ENCODE measurements at places on chromosomes 5 and 9.

- no peak for DNase-seq
Measured at GRCh38 chr5:81754621-81755020, 3.7 kb upstream of the SSBP2 start.

- DNase-seq: no peak
Measured at GRCh38 chr5:106454651-106455415, 1215.9 kb downstream of the EFNA5 start.

- DNase-seq: no peak
Measured at GRCh38 chr5:144464306-144464705, 293.6 kb downstream of the KCTD16 start.

DNA sequence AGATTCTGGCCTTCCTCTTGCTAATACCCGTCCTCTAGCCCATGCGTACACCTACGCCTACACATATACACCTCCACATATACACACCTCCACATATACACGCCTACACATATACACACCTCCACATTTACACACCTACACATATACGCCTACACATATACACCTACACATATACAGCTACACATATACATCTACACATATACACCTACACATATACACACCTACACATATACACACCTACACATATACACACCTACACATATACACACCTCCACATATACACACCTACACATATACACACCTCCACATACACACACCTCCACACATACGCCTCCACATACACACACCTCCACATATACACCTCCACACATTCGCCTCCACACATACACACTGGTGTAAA, 27.2 kb downstream of the AK3 start:
- DNase-seq: no peak

GRCh38 chr9:112726428-112726827, 8.5 kb upstream of the INIP start:
- no peak for DNase-seq

DNA sequence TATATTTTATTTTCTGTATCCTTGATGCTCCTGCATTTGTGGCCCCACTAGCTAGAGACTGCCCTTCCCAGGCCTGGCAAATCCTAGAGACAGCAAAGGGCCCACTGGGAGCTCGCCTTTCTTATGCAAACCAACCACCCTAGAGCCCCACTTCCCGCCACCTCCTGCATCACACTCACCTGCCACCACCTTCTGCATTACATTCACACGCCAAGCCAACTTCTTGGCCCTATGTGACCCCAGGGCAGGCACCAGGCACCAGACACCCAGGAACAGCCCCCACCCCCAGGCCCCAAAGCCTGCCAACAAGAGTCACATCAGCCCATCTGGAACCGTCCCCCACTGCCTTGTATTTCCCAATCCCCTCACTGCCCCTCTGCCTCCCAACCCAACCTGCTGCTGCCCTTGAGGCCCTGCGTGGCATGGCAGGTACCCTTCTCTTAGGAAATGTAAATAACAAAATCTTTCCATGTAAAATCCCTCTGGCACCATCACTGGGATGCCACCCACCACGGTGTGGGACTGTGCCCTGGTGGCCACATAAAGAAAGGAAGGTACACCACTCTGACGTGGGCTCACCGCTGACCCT, 22.0 kb downstream of the ROR2 start:
- DNase-seq: no peak

DNA sequence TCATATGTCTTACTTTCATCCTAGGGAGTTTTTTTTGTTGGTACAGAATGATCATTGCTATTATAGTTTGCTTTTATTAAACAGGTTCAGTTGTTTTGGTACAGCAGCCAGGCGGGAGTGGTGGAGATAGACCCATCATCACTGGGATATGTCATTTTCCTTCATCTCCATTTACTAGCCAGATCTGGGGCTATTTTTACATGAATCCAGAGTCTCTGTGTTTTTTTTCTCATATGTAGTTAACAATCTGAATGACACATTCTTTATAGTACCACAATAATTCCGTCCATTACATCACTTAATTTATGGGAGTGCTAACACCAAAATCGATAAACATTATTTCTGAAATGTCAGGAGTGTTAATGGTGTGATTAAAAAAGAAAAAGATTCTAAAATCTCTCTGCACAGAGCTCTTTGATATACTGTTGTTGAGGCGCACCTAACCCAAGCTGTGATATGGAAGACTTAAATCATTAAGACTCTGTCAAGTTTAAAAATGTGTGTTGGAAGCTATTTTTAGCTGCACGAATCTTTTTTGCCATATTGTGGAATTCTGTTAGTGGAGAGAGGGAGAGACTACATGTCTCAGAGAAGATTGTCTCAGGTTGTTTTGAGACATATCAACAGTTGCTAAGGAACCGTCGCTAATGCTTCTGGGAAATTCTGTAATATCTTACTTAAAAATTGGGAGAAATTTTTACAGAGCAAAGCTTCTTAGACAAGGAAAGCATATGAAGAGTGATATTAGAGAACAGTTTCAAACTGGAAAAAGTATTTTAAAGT, 59.6 kb downstream of the RPS23 start:
- no peak for DNase-seq

DNA sequence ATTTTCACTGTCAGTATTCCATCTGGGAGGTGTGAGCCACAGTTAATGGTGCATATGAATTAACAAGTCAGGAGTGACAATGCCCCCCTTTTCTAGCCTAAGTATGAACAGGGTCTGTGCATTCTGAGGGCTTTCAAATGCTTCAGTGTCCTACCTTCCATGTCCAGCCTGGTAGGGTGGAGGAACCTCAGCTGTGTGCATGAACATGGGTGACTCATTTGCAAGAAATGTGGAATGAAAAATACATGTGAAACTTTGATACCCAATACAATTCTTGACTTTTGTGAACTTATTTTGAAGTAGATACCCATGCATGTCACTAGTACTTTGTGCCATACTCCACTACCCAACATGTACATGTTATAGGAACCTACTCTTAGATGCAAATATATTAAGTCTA, 375.8 kb downstream of the SEMA5A start:
- no peak for DNase-seq

DNA sequence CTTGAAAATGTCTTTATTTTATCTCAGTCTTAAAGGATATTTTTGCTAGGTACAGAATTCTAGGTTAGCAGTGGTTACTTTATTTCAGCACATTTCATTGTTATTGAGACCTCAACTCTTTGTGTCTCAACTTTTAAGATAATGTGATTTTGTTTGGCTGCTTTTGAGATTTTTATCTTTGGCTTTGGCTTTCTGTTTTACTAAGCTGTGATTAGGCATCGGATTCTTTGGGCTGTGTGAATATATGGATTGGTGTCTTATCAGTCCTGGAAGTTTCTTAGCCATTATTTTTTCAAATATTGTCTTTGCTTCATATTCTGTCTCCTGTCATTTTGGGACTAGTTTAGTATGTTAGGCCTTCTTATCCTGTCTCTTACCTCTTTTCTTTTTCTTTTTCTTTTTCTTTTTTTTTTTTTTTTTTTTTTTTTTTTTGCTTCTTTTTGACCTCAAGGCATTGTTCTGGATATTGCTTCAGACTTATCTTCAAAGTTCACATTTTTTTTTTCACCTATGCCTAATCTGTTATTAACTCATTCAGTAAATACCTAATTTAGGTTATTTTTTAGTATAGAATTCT, 20.1 kb upstream of the APC start:
- no peak for DNase-seq

- DNase-seq: no peak
Measured at GRCh38 chr9:104779946-104780535, 16.1 kb downstream of the NIPSNAP3B start.

DNA sequence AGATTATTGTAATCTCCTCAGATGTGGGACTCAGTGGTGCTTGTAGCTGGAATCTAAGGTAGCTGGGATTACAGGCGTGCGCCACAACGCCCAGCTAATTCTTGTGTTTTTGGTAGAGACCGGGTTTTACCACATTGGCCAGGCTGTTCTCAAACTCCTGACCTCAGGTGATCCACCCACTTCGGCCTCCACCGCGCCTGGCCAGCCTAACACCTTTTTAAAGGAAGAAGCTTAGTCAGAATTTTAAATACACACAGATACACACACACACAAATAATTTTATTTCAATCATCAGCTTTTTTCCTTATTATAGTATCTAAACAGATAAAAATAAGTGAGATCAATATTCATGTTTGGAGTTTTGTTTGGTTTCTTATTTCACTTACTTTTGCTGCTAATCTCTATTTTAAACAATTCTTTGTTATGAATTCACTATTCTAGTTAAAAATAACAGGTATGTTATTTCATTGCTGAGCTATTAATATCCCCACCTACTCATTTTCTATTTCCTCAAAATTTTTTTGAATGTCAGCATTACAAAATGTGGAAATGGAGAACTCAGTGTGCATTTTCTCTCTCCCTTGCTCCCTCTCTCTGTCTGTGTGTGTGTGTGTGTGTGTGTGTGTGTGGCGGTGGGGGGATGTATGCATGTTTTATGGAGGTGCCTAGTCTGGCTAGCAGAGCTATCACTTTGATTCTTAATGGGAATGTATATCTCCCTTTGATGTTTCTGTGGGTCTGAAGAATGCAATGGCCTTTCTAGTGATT, 960.6 kb upstream of the DMAC1 start:
- no peak for DNase-seq

DNA sequence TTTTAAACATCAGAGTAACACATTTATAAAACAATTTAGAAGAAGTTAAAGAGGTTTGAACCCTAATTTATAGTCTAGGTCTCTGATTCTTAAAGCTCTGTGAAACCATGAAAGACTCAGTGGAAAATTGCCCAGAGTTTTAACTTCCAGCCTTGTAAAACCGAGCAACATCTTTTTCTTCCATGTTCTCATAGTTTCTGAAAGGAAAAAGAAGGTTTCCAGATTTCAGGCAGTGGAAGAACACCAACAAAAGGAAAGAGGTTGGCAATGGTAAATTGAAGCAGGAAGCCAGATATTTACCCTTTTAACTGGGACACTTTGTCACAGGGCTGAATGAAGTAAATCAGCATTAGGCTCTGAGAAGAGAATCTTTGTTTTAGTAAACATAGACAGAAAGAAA, 1999.3 kb downstream of the MAT2B start:
- DNase-seq: no peak

- no peak for DNase-seq
Measured at GRCh38 chr5:14295610-14296009, 152.5 kb downstream of the TRIO start.

DNA sequence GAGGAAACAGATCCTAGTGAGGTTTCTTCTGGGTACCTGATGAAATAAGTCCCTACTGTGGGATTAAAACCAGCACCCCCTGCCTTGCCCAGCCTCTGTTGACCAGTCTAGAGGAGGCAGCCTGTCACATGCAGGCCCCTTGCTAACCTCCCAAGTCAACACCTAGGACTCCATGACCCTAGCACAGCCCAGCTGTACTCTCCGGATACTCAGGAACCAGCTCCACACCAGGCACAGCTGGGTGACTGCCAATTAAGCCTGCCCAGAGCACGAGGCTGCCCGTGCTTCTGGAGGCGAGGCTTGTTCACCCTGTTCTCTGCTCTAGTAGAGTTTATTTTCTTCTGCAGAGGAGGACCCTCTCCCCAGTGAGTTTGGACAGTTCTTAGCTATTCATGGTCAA, 92.5 kb downstream of the SNX24 start:
- no peak for DNase-seq

DNA sequence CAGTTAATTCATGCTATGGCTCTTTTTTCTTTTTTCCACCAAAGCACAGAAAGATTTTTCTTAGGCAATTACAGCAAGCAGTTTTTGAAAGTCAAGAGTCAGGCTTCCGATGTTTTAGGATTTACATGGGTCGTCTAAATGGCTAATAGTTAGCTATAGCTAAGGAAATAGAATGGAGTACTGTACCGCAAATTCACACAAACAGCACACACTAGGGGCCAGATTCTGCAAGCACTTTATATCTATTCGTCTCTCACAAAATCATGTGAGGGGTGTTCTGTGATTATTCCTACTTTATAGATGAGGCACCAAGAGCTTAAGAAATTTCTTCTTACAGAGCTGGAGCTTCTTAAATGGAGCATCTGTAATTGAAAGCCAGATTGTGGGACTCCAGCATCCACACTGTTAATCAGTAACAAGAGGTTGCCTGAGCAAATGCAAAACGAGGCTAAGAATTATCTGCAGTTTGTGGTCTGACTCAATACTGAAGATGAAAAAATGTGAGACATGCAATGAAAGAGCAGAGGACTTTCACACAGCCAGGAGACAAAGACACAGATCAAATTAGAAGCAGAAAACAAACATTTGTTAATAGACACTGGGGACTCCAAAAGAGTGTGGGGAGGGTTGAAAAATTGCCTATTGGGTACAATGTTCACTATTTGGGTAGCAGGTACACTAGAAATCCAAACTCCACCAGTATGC, 62.7 kb upstream of the CTXN3 start:
- DNase-seq: no peak

GRCh38 chr5:51986733-51987132, 603.5 kb downstream of the ISL1 start:
- no peak for DNase-seq

DNA sequence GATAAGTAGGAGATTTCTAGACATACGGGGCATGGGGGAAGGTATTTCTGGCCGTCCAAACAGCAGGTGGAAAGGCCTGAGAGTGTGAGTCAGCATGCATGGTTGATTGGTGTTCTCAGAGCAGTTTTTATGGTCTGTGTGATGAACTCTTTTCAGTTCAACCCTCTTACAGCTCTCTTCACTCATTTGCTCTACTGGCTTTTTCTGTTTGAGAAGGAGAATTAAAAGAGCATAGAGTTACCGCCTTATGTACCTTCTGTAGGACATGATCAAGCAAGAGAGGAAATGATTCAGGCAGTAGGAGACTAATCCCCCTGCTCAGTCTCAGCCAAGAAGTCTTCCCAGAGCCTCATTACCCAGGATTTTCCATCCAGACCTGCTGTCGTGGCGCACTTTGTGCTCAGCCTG, 92.4 kb downstream of the PRDM6 start:
- DNase-seq: no peak

- DNase-seq: no peak
Measured at GRCh38 chr5:145976431-145977155, 40.2 kb downstream of the SH3RF2 start.

GRCh38 chr5:143201589-143201988, 201.9 kb downstream of the NR3C1 start:
- no peak for DNase-seq

DNA sequence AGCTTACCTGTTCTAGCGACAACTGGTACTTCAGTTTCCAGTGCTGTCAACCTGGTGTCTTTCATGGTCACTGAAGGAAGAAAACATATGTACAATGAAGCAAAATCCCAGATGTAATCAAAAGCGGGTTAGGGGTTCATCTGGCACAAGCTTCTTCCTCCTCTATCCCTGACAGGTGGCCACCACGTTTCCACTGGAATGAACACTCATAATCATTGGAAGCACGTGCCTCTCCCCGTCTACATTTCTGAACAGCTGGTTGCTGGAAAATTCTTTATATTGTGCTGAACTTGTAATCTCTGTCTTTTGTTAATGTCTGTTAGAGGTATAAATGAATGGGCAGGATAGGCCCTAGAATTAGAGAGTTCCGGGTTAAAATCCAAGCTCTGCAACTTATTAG, 9.4 kb downstream of the TSC1 start:
- no peak for DNase-seq
